ENCODE measurements at places on chromosomes 2 and 18.
A peak's percentile ranks its signal among the peaks of the same experiment; 100 is the strongest.

DNA sequence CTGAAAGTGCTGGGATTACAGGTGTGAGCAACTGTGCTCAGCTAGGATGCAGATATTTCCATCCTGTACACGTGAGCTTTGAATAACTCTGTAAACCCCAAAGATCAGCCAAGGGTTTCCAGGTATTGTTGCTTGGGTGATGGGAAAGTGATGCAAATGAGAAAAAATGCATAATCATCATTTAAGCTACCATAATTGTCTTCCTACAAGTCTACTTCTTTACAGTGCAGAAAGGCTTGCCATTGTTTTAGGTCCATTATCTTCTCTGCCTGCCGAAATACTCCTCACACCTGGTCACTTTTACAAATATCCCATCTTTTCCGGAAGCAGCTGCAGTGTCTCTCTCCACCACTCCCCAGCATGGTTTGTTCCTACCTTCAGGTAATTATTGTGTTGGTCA is 259.8 kb upstream of the CCDC68 start:
- no peak for DNase-seq

DNA sequence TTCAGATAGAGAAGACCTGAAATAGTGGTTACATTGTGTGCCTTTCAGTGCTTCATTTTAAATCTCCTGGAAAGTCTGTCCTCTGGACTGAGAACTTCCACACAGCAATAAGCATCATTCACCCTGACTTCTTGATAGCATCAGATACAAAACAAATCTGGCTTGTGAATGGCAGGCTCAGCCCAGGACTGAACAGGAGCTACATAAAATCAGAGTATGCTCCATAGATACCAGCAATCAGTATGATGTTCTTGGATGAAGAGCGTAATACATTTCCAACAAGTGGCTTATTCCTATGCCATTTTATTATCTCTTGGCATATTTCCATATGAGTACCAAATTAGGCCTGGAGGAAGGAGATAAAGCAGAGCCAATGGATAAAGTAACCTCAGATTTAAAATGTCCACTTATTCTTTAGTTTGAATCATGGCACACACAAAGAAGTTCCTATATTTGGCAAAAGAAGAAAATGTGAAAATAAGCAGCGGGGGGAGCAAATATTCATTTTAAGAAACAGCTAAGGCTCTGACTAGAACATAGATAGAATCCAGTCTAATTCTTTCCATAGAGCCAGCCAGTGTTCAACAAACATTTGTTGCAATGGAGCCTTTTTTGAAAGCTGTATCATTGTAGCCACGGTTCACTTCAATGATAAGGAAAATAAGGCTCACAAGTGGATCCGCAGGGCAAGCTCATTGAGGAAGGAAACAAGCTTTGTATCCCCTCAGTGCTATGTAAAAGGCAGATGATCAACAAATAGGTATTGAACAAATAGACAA is 230.8 kb upstream of the CHAC2 start:
- no peak for DNase-seq

DNA sequence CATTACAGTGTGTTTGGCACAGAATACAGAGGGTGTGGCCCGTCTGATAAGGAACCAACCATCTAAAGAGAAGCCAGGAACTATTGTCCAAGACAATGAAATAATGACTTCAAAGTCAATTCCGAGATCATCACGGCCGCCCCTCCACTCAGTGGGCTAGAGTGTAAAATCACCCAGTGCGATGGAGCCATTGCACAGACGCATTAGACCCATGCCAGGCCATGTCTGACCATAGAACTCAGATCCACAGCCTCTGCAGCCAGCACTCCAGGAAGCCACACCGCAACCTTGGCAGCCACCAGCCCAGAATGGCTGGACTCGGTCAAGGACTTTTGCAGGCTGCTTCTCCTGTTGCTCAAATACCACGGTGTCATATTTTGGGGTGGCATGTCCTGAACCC is 835.7 kb downstream of the DCDC2C start:
- no peak for DNase-seq

GRCh38 chr18:56148373-56148772 is 490.0 kb downstream of the TXNL1 start:
- DNase-seq = no peak

GRCh38 chr2:55168221-55169154 is 63.6 kb downstream of the CLHC1 start:
- DNase-seq = peak; percentile 78

- no peak for DNase-seq
These were observed 88.2 kb downstream of the SCG2 start for GRCh38 chr2:223513771-223514455.

GRCh38 chr18:21682371-21683051 is 22.1 kb downstream of the ABHD3 start:
- DNase-seq = no peak

GRCh38 chr2:141707486-141707885 is 423.3 kb downstream of the LRP1B start:
- no peak for DNase-seq

DNA sequence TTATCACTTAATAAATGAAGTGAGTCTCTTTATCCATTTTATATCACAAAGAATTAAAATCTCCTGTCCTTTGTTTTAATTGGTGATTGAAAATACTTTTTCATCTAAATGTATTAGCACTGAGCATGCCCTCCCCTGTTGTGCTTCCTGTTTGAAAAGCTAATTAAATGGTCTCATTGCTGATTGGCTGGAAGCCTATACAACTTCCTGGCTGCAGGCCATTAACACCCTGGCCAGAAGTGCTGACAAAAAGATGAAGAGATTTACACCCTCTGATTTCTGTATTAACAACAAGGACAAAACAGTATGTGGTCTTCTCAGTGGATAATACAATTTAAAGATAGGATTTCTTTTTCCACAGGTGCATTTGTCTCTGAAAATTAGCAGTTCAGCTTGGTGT is 548.0 kb downstream of the DCC start:
- DNase-seq = no peak

- no peak for DNase-seq
These were observed at the start of gene NMUR1 for GRCh38 chr2:231530099-231531011. Gene NMUR1 (minus strand): TSS chr2:231530445. CDS start chr2:231530361, 84 bp downstream.

GRCh38 chr2:74080346-74080745 is 67.4 kb downstream of the BOLA3 start:
- no peak for DNase-seq

DNA sequence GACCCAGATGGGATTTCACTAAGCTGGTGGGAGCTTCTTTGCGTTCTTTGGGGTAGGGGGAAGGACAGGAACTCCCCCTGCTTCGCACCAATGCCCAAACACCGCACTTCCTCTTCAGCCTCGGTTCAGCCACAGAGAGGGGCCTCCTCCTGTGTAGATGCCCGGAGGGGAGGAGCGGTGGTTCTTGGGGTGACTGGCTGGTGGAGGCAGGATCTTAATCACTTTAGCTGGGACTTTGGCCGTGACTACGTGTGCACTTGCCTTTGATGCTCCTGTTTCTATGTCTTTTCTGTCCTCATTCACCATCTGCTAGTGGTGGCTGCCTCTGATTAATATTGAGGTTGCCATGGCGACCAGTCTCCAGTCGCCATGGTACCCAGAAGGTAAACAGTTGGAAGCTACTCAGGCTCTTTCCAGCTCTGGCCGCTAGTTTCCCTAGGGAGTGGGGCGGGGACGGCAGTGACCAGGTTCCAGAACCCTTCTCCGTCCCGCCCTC is 1.9 kb downstream of the CNGA3 start:
- DNase-seq = peak; percentile 13

- no peak for DNase-seq
These were observed 155.5 kb upstream of the CAVIN2 start for GRCh38 chr2:192002418-192002817.

- no peak for DNase-seq
These were observed 10.2 kb downstream of the MLPH start for GRCh38 chr2:237497009-237497837.

GRCh38 chr2:47079515-47080412 is 75.3 kb downstream of the STPG4 start:
- DNase-seq = peak; percentile 21

- no peak for DNase-seq
These were observed 182.1 kb upstream of the CCDC68 start for GRCh38 chr18:55141318-55141717.

DNA sequence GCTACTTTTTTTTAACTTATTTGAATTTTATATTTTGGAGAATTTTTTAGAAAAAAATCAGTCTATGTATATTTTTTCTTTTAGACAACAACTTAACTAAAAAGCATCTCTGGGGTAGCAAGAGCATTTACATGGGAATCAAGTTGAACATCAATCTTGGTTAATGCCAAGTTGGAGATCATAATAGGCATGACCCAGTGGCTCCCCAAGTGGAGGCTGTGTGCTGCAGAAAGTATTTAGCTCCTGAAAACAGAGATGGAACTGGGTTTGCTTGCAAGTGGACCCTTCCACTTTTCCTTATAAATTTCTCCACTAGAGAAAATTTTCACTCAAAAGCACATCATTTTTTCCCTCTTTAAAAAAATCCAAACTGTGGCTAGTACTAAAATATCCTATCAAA is 23.9 kb upstream of the CAVIN2 start:
- no peak for DNase-seq

DNA sequence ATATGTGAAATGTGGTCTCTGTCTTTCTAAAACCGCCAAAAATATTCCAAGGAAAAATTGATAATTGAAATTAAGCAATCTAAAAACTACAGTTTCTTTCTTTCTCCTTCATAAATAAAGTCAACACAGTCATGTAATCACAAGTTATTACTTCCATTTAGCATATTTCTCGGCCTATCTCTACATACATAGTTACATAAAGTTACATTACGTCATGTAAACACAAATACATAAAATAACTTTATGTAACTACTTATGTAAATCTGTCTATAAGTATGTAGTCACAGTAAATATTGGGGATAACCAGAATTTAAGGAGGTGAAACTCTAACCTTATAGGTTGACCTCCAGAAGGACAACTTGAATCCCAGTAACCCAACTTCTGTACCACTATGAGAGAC is 48.5 kb upstream of the PID1 start:
- no peak for DNase-seq

GRCh38 chr2:225764346-225764745 is 364.8 kb downstream of the NYAP2 start:
- no peak for DNase-seq

- DNase-seq = no peak
These were observed 396.0 kb downstream of the ERBB4 start for GRCh38 chr2:212142631-212143030.
